Activated T-cell treated with anti-CD3 and anti-CD28 coated beads, Interleukin-2, amount 50 U/mL, for 72 hours (primary cell): ENCODE measurements at places on chromosomes 3 and 15. TPM values are rescaled to one million over a fixed set of nuclear protein-coding genes. Genes with fewer than 3 reads are reported as not detected.

GRCh38 chr3:136093771-136094170, 102.4 kb downstream of the MSL2 start:
- no peak overlapping the region for H3K27ac ChIP-seq
- no peaks in the 10 kb centered on the region for H3K27me3 ChIP-seq
- H3K4me1 ChIP-seq: no peaks in the 10 kb centered on the region
- DNase-seq: no peak

DNA sequence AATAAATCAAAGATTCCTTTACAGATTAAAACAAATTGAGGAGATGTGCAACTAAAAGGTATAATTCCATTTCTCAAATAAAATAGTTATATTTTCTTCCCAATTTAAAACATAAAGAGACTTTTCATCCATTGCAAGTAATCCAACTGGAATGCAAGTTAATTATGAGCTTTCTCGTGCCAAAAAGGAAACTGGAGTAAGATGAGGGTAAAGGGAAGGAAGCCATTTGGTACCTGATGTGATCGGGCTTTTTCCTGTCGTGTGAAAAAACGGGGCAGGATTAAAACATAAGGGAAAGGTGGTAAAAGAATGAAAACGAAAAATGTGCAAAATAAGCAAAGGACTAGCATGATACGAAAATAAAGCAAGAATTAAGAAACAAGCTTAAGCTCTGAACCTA, 41.8 kb upstream of the XXYLT1 start:
- no peak overlapping the region for H3K27ac ChIP-seq
- no peak for DNase-seq
- no peaks in the 10 kb centered on the region for H3K36me3 ChIP-seq

The MBNL1 gene
- total RNA-seq: 299 TPM

GRCh38 chr15:95501865-95502264, 828.6 kb upstream of the NR2F2 start:
- H3K27me3 ChIP-seq: peaks cover 6% of the 10 kb centered on the region
- H3K36me3 ChIP-seq: no peaks in the 10 kb centered on the region
- no peak overlapping the region for H3K27ac ChIP-seq
- peaks cover 22% of the 10 kb centered on the region for H3K4me1 ChIP-seq

- H3K4me3 ChIP-seq: no peak overlapping the region
- H3K27me3 ChIP-seq: no peaks in the 10 kb centered on the region
- H3K36me3 ChIP-seq: no peaks in the 10 kb centered on the region
- H3K4me1 ChIP-seq: no peaks in the 10 kb centered on the region
- no peak overlapping the region for H3K27ac ChIP-seq
These were observed 355.5 kb downstream of the NTRK3 start for GRCh38 chr15:87901008-87901407.

The PRSS50 gene
- 0.07 TPM for total RNA-seq

DNA sequence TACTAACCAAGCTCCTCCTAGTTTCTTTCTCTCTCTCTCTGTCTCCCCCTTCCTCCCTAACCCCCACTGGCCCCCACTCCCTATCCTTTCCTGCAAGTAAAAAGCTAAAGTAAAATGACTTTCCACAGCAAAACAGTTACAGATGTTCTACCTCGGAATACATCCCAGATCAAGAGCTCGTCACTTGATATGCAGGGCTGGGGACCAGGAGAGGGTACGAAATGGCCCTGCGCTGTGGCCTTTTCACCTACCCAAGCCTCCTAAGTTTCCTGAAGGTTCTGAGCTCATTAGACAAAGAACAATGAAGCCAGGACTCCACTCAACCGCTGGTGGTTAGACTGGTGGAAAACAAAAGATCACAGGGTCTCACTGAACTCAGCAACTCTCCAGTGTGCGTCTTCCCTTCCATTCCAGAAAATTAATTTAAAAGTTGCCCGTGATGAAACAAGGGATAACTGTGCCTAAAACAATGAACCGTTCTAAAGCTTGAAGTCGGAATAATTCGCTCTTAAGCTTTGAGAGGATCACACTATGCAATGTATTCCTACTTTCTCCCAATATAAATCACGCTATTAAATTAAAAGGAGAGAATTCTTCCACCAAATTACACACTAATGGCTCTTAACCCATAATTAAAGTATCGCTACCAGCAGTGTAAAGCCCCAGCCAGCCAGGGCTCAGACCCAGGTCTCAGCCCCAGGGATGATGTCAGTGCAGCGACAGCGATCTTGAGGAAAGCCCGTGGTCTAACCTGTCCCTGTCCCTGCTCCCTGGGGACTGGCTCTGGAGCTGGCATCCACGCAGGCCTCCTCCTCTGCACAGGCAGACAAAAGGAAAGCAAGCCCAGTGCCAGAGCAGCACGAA, 5.0 kb downstream of the VGLL4 start:
- H3K36me3 ChIP-seq: peaks cover 2% of the 10 kb centered on the region
- no peaks in the 10 kb centered on the region for H3K27me3 ChIP-seq
- DNase-seq: no peak
- peaks cover 85% of the 10 kb centered on the region for H3K4me1 ChIP-seq

DNA sequence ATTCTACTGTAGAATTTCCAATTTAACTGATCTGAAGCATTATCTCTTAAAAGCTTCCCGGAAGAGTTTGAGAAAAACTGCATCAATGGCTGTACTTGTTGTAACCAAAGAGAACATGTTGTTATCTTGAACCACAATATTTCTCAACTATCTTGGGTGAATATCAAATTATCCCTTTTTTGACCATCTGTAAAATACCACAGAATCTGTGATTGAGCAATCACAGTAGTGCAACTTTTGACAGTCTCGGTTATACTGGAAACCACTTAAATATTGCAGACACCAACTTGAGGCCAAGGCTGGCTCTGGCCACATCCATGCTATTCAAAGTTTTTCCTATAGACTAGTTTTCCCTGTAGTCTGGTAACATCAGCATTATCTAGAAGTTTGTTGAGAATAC, 842.8 kb upstream of the EPHA6 start:
- H3K27me3 ChIP-seq: no peaks in the 10 kb centered on the region
- H3K36me3 ChIP-seq: no peaks in the 10 kb centered on the region
- no peaks in the 10 kb centered on the region for H3K4me1 ChIP-seq
- DNase-seq: no peak
- H3K27ac ChIP-seq: no peak overlapping the region

GRCh38 chr3:55888282-55888885, 401.3 kb upstream of the WNT5A start:
- no peaks in the 10 kb centered on the region for H3K27me3 ChIP-seq
- no peak overlapping the region for H3K27ac ChIP-seq

GRCh38 chr15:64013179-64014062, 32.9 kb downstream of the DAPK2 start:
- no peak overlapping the region for H3K27ac ChIP-seq
- DNase-seq: peak; percentile 39
- H3K4me1 ChIP-seq: peaks cover 50% of the 10 kb centered on the region
- no peaks in the 10 kb centered on the region for H3K27me3 ChIP-seq
- H3K4me3 ChIP-seq: peak overlapping the region; percentile 17

DNA sequence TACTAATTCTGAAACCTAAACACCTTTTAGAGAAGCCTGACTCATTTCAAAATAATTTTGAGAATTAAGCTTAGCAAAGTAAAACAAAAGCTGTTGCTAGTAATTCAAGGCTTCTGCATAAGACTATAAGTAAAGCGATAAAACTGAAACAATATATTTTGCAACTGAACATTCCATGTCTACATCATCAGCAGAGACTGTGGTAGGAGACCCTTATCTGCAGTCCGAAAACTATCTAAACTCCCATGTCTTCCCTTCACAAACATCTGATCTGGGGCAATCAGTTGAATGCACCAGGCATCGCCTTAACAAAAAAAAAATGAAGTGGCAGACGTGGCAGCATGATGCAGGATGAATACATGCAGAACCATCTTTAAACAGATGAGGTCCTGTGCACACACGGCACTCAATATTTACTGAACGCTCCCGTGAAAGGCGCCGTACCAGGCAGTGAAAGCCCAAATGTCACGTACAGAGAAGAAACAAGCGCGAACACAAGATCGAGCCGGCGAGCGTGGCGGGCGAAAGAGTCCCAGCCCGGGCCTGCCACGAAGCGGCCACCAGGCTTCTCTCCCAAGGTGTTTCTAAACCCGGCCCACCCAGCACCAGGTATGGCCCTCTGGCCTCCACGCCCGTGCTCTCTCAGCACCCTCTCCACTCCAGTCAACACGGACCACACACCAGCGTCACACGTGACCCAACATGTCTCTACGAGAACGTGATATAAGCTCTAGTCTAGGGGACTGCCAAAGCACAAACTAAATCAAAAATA, 63.0 kb downstream of the CHSY1 start:
- peaks cover 12% of the 10 kb centered on the region for H3K36me3 ChIP-seq
- peak overlapping the region; percentile 84 for H3K4me3 ChIP-seq
- H3K4me1 ChIP-seq: peaks cover 87% of the 10 kb centered on the region
- H3K27me3 ChIP-seq: no peaks in the 10 kb centered on the region
- DNase-seq: no peak

GRCh38 chr3:142224482-142225072, 808 bp downstream of the GK5 start:
- peaks cover 22% of the 10 kb centered on the region for H3K4me1 ChIP-seq
- no peaks in the 10 kb centered on the region for H3K36me3 ChIP-seq
- DNase-seq: no peak
- H3K27me3 ChIP-seq: no peaks in the 10 kb centered on the region

The SCAANT1 gene
- not detected for total RNA-seq

DNA sequence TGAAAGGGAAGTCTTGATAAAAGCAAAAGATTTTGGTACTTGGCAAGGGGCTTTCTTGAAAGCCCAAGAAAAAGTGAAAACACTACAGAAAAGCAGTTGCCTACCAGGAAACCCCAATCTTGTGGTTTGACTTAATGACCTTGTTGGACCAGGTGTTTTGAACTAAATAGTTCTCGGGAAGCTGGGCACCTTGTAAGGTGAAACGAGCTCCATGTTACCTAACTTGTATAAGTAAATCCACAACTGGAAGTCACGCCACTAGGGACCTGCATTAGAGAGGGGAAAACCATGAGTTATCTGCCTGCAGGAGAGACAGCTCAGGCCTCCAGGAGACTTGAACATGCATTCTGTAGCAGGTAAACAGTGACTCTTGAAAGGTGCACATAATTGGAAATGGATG, 88.2 kb downstream of the GMPS start:
- H3K4me3 ChIP-seq: no peak overlapping the region
- H3K4me1 ChIP-seq: no peaks in the 10 kb centered on the region
- H3K27ac ChIP-seq: no peak overlapping the region
- no peaks in the 10 kb centered on the region for H3K36me3 ChIP-seq
- DNase-seq: no peak

GRCh38 chr3:81707996-81708395, 53.4 kb downstream of the GBE1 start:
- no peak for DNase-seq
- no peaks in the 10 kb centered on the region for H3K4me1 ChIP-seq
- no peaks in the 10 kb centered on the region for H3K36me3 ChIP-seq
- no peak overlapping the region for H3K27ac ChIP-seq
- H3K27me3 ChIP-seq: no peaks in the 10 kb centered on the region
- H3K4me3 ChIP-seq: no peak overlapping the region

DNA sequence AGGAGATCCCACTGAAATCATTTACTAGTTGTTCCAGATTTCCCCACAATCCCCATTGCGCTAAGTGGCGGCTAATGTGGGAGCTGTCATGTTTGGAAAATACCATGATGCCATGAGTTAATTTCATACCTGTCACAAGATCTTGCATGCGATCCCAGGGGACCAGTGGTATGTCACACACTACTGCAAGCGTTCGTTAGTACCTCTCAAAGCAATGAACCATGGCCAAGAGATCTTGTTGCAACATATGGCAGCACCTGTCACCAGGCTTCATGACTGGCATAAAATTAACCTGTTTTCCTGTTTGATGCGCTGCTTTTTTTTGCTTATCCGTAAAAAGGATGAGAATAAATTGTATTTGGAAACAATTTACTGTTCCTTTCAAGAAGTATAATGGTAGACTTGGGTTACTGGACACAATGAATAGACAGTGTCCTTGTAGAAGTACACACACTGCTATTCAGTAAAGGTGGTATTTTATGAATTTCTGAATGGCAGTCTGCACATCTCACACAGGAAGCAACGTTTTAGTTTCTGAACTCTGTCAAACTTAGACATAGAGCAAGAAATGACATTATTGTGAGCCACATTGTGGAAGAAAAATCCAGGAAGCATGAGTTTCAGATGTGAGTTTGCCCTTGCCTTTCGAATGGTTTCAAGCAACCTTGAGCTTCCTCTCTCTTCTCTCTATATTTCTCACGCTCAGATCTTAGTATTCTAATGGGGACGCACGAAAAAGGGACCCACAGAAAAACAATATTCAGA, 81.9 kb downstream of the CHL1 start:
- H3K4me1 ChIP-seq: no peaks in the 10 kb centered on the region
- H3K27me3 ChIP-seq: no peaks in the 10 kb centered on the region
- H3K27ac ChIP-seq: no peak overlapping the region
- H3K4me3 ChIP-seq: no peak overlapping the region

DNA sequence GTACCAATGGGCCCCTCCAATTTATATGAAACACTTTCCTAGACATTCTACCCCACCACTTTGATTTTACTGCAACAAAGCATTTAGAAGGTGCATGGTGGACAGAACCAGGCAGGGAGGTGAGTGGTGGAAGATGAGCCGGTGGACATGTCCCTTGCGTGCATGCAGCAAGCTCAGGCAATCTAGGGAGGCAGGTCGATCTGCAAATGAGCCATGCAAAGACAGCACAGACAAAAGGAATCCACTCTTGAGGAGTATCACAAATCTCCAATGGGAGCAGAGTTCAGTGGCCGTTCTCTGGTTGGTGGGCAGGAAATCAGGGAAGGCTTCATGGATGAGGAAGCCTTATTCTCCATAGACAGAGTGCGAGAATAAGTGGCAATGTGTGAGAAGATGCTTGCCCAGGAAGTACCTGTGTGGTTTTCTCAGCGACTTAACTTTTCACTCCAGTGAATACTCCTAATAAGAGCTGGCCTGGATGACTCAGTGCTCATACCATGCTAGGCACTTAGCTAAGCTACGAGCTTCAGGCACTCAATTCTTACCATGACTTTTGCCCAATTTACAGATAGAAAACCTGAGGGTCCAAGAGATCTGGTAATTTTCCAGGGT, 152.5 kb downstream of the FOXP1 start:
- H3K4me1 ChIP-seq: peaks cover 87% of the 10 kb centered on the region
- DNase-seq: no peak
- peak overlapping the region; percentile 40 for H3K4me3 ChIP-seq
- peak overlapping the region; percentile 22 for H3K27ac ChIP-seq
- no peaks in the 10 kb centered on the region for H3K36me3 ChIP-seq
- H3K27me3 ChIP-seq: no peaks in the 10 kb centered on the region

DNA sequence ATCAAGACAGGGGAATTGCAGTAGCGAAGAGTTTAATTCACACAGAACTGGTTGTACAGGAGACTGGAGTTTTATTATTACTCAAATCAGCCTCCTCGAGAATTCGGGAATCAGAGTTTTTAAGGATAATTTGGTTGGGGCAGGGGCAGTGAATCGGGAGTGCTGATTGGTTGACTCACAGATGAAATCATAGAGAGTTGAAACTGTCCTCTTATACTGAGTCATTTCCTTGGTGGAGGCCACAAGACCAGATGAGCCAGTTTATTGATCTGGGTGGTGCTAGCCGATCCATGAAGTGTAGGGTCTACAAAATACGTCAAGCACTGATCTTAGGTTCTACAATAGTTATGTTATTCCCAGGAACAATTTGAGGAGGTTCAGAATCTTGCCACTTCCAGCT, 5.3 kb upstream of the ZNF770 start:
- H3K27me3 ChIP-seq: peaks cover 14% of the 10 kb centered on the region
- H3K27ac ChIP-seq: peak overlapping the region; percentile 94
- peak; percentile 51 for DNase-seq
- peak overlapping the region; percentile 94 for H3K4me3 ChIP-seq
- H3K4me1 ChIP-seq: peaks cover 38% of the 10 kb centered on the region
